B cell (primary cell): ENCODE measurements at places on chromosomes 6 and 20. TPM values are rescaled to one million over a fixed set of nuclear protein-coding genes. Genes with fewer than 3 reads are reported as not detected.

Gene ARG1
- not detected in 2 replicates for total RNA-seq

Gene SCRT2
- not detected in 2 replicates for total RNA-seq

Gene NKAIN2
- not detected in 2 replicates for total RNA-seq

Gene TMEM14C
- 25.0 and 31.7 TPM in 2 replicates for total RNA-seq

DNA sequence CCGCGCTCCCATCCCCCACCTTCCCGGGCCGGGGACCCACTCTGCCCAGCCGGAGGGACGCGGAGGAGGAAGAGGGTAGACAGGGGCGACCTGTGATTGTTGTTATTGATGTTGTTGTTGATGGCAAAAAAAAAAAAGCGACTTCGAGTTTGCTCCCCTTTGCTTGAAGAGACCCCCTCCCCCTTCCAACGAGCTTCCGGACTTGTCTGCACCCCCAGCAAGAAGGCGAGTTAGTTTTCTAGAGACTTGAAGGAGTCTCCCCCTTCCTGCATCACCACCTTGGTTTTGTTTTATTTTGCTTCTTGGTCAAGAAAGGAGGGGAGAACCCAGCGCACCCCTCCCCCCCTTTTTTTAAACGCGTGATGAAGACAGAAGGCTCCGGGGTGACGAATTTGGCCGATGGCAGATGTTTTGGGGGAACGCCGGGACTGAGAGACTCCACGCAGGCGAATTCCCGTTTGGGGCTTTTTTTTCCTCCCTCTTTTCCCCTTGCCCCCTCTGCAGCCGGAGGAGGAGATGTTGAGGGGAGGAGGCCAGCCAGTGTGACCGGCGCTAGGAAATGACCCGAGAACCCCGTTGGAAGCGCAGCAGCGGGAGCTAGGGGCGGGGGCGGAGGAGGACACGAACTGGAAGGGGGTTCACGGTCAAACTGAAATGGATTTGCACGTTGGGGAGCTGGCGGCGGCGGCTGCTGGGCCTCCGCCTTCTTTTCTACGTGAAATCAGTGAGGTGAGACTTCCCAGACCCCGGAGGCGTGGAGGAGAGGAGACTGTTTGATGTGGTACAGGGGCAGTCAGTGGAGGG, 2.8 kb downstream of the SOX4 start:
- peak; percentile 61 for DNase-seq
- H3K27me3 ChIP-seq, result no peaks in the 10 kb centered on the region
- peak overlapping the region; percentile 32 for H3K27ac ChIP-seq
- H3K4me1 ChIP-seq, result peaks cover 38% of the 10 kb centered on the region
- no peaks in the 10 kb centered on the region for H3K36me3 ChIP-seq
- H3K4me3 ChIP-seq, result peak overlapping the region; percentile 66

- H3K36me3 ChIP-seq, result peaks cover 18% of the 10 kb centered on the region
- no peaks in the 10 kb centered on the region for H3K4me1 ChIP-seq
- H3K4me3 ChIP-seq, result no peak overlapping the region
- H3K27me3 ChIP-seq, result no peaks in the 10 kb centered on the region
- no peak overlapping the region for H3K27ac ChIP-seq
Observed at GRCh38 chr6:85561750-85562357, 31.8 kb downstream of the SNX14 start.

- no peaks in the 10 kb centered on the region for H3K27me3 ChIP-seq
- H3K27ac ChIP-seq, result no peak overlapping the region
- DNase-seq, result no peak
- H3K4me3 ChIP-seq, result no peak overlapping the region
Observed at GRCh38 chr6:81997090-81997926, 244.8 kb upstream of the TENT5A start.

DNA sequence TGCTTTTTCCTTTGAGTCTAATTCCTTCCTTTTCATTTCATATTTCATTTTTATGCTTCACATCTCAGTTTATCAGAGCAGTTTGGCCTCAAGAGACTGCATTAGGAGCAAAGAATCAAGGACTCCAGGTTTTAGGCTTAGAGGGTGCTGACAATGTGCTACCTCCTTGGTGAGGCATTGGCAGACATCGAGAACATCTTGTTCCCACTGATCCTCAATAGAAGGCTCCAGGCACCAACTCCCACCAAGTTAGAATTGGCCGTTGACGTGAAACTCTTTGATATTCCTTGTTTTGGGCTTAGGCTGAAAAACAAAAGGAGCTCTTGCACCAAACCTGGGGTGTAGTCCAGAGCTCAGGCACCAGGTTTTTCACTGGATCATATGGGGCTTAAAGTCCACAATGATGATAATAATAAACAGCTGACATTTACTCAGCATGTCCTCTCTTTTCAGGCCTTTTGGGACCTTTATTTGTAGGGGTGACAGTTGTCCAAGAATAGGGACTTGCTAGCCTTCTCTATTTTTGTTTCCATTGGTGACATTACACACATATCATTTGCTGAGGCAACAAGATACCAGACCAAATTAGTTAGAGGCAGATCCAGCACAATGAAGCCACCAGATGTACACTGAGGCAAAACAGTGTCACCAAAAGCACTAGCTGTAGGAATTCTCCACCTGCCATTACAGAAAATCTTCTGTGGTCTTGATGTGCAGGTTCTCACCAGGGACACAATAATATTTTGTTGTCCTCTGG, 81.0 kb upstream of the ENPP5 start:
- H3K4me3 ChIP-seq, result no peak overlapping the region
- H3K27ac ChIP-seq, result no peak overlapping the region
- no peaks in the 10 kb centered on the region for H3K27me3 ChIP-seq
- H3K4me1 ChIP-seq, result no peaks in the 10 kb centered on the region
- DNase-seq, result no peak

- no peak overlapping the region for H3K27ac ChIP-seq
- H3K4me3 ChIP-seq, result no peak overlapping the region
- DNase-seq, result no peak
- no peaks in the 10 kb centered on the region for H3K36me3 ChIP-seq
- no peaks in the 10 kb centered on the region for H3K27me3 ChIP-seq
Observed at GRCh38 chr6:121660277-121660676, 224.8 kb downstream of the GJA1 start.

DNA sequence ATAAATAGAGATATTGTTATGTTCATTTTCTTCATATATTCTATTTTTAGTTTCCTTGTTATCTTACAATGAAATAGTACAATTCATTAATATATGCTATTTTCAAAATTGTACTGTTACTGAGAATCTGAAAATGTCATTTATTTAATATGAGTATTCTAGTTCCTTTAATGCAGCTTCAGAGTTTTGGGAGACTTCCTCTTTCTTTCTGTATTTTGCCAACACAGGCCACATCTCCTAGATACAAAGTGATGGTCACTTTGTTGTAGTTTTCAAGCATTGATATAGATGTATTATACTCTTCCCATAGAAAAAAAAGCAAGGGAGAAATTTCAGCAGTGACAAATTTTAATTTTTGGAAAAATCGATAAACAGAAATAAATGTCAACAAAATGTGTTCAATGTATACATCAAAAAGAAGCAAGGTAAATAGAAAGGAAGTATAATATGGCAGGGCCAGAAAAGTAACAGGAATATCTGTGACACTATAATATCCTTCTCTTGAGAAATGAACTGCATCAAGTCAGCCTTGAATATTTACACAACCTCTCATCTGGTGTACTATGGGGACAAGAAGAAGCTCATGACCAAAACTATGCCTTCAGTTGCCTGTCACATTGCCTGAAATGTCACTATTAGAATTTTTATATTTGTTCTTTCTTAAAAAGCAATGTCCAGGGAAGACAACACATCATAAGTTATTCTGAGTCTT, 396.0 kb downstream of the TBC1D32 start:
- H3K27me3 ChIP-seq, result no peaks in the 10 kb centered on the region
- peak; percentile 19 for DNase-seq
- peak overlapping the region; percentile 57 for H3K27ac ChIP-seq

DNA sequence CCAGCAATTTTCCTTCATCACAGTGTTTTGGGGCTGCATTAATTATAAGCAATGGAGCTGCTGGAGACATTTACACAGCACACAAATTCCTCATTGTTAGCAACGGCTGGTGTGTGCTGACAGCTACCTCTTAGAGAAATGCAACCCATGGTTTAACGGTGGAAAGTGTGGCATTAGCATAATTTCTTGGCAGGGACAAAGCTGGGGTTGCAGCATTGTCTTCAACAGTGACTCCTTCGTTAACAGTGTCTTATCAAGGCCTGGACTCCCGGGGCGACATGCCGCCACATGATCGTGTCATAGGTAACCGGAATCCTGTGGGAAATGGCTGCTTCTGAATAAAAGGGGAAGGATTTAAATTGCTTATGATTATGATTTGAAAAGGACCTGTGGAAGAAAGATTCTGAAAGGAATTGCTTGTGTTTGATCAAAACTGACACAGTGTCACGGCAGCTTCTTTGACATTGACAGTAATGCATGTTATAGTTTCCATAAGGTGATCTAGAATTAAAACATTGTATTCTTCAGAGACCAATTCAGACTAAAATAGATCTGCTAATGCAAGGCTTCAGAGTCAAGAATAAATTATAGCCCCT, 128.0 kb downstream of the UST start:
- no peaks in the 10 kb centered on the region for H3K36me3 ChIP-seq
- H3K4me1 ChIP-seq, result peaks cover 23% of the 10 kb centered on the region
- H3K27ac ChIP-seq, result no peak overlapping the region
- no peak overlapping the region for H3K4me3 ChIP-seq

DNA sequence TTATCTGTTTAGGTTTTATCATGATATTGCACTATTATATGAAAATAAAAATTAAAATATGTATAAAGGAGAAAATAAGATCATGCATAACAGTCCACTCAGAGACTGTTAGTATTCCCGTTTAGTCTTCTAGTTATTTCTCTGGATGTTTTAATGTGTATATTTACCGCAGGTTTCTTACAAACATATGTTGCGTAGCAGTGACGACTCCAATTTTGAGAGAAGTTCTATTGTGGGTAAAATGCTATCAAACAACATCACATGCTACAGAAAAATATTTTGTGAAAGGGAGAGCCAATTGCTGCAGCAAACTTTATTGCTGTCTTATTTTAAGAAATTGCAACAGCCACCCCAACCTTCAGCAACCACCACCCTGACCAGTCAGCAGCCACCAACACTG, 72.4 kb upstream of the NXT1 start:
- no peaks in the 10 kb centered on the region for H3K27me3 ChIP-seq
- no peak overlapping the region for H3K27ac ChIP-seq
- no peak for DNase-seq
- H3K4me1 ChIP-seq, result no peaks in the 10 kb centered on the region

DNA sequence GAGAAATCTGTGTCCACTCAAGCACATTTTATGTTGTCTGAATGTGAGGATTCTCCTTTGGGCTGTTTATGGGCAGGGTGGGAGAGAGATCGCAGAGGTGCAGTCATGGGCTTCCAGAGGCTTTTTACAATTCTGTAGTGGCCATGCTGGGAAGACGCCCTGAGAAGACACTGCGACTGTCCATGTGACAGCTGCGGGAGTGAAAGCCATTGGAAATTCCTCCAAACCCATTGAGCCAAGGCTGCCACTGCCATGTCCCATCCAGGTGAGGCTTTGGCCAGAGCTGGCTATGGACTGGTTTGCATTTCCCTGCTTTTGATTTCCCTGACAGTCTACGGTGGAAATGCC, 216.9 kb upstream of the ECI2 start:
- no peak for DNase-seq
- no peaks in the 10 kb centered on the region for H3K27me3 ChIP-seq
- H3K27ac ChIP-seq, result no peak overlapping the region
- H3K36me3 ChIP-seq, result no peaks in the 10 kb centered on the region

- H3K4me3 ChIP-seq, result no peak overlapping the region
- H3K36me3 ChIP-seq, result no peaks in the 10 kb centered on the region
- no peaks in the 10 kb centered on the region for H3K4me1 ChIP-seq
- H3K27ac ChIP-seq, result no peak overlapping the region
Observed at GRCh38 chr6:122734529-122735395, 44.8 kb upstream of the FABP7 start.

DNA sequence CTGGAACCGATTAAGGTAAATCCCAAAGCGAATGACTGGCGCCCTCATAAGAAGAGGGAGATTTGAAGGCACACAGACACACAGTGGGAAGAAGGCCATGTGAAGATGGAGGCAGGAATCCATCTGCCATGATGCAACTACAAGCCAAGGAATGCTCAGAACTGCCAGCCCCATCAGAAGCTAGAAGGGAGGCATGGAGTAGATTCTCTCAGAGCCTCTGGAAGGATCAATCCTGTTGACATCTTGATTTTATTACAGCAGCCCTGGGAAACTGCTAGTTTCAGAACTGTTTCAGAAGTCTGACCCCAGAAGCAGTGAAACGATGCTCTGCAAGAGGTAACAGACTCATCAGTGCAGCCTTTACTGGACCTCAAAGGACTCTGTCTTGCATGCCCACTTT, 103.5 kb upstream of the GPR6 start:
- no peaks in the 10 kb centered on the region for H3K36me3 ChIP-seq
- no peak for DNase-seq
- peaks cover 9% of the 10 kb centered on the region for H3K4me1 ChIP-seq
- H3K4me3 ChIP-seq, result no peak overlapping the region
- H3K27ac ChIP-seq, result no peak overlapping the region

GRCh38 chr6:15755526-15755925, 92.7 kb upstream of the DTNBP1 start:
- no peak overlapping the region for H3K4me3 ChIP-seq
- H3K4me1 ChIP-seq, result no peaks in the 10 kb centered on the region
- no peaks in the 10 kb centered on the region for H3K27me3 ChIP-seq
- DNase-seq, result no peak

DNA sequence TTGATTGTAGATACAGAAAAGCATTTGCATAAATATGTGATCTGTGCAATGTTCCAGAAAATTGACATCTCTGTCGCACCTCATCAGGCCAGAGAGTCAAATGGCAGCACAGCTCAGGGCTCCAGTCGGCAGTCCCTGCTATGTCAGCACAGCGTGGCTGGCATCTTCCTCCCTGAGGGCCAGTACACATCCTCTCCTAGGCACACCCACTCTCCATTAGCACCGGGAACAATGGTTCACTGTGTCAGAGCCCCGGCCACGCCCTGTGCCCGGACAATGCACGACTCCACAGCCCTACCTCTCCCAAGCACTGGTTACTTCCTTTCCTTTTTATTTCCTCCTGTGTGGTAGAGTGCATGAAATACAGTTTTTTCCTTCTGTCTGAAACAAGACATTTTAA, 114.9 kb downstream of the FOXC1 start:
- no peak overlapping the region for H3K27ac ChIP-seq
- H3K4me3 ChIP-seq, result no peak overlapping the region
- no peak for DNase-seq
- peaks cover 3% of the 10 kb centered on the region for H3K4me1 ChIP-seq

GRCh38 chr6:99216959-99217358, 132.5 kb downstream of the FAXC start:
- no peaks in the 10 kb centered on the region for H3K36me3 ChIP-seq
- no peak for DNase-seq
- H3K27ac ChIP-seq, result no peak overlapping the region
- H3K4me1 ChIP-seq, result no peaks in the 10 kb centered on the region

DNA sequence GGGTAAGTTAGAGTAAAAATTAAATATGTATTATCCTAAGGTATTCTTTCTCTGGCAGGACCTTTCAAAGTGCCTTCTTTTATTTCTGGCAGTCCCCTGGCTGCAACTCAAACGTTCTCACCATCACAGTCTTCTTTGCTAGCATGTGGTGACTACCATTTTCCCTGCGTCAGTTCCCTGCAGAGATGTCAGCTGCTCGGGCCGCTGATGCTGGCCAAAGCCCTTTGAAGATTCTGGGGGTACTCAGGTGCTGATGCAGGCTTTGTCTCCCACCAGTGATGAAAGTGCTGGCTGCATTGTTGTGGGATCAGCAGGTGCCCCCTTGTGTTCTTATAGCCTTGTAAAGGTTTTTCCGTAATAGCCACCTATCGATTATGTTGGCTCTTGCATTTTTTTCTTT, 140.1 kb downstream of the BTBD3 start:
- H3K36me3 ChIP-seq, result no peaks in the 10 kb centered on the region
- peaks cover 18% of the 10 kb centered on the region for H3K4me1 ChIP-seq
- no peak for DNase-seq
